ENCODE measurements at places on chromosomes 13 and 19. TPM values are rescaled to one million over a fixed set of nuclear protein-coding genes. Genes with fewer than 3 reads are reported as not detected.

The ICAM1 gene
- 3.5 TPM for total RNA-seq

DNA sequence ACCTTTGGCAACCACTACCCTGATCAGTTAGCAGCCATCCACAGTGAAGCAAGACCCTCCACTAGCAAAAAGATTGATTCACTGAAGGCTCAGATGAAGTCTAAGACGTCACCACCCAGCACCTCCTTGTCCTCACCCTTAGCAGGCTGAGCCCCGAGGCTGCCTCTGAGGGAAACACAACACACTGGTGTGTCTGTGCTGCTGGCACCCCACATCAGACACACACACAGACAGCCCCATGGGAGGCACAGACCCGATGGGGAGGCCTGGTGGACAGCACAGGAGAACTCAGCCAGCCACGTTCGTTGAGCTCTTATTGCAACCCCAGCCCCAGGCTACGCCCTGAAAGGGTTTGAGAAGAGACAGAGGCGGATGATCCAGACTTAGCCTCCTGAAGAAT lies 94.7 kb downstream of the ZDHHC20 start:
- ATAC-seq: no peak

DNA sequence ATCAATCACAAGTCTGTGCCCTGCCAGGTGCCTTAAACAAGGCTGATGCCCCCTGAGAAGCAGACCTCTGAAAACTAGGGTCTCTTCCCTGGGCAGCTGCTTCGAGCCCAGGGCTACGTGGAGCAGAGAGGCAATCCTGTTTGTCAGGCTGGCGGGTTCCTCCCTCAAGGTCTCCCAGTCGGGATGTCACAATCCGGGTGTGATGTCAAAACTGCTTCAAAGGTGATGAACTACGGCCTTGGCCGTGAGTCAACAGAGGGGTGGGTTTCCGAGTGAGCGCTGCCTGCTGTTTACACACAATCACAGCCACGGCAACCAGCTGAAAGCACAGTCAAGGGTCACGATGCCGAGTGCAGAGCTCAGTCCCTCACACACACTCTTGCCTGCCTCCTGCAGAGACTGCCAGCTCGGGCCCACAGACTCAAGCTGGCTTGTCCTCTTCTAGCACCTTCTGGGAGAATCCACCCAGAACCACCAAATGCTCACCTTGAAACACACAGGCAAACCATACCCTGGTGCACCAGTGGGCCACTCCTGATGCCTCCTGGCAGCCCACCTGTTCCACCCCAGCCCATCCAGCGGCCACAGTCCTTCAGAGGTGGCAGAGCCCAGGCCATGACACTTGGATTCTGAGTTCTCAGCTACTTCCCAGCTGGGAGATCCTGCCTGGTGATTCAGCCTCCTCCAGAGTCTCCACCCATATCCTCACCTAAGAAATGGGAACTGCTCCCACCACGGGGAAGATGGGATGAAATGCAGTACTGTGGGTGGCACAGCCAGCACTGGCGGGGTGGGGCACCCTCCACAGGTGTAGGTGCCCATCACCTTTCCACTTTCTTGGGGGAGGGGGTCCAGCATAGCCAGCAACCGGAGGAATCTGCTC lies 6.8 kb downstream of the ELL start:
- ATAC-seq: peak; percentile 63

DNA sequence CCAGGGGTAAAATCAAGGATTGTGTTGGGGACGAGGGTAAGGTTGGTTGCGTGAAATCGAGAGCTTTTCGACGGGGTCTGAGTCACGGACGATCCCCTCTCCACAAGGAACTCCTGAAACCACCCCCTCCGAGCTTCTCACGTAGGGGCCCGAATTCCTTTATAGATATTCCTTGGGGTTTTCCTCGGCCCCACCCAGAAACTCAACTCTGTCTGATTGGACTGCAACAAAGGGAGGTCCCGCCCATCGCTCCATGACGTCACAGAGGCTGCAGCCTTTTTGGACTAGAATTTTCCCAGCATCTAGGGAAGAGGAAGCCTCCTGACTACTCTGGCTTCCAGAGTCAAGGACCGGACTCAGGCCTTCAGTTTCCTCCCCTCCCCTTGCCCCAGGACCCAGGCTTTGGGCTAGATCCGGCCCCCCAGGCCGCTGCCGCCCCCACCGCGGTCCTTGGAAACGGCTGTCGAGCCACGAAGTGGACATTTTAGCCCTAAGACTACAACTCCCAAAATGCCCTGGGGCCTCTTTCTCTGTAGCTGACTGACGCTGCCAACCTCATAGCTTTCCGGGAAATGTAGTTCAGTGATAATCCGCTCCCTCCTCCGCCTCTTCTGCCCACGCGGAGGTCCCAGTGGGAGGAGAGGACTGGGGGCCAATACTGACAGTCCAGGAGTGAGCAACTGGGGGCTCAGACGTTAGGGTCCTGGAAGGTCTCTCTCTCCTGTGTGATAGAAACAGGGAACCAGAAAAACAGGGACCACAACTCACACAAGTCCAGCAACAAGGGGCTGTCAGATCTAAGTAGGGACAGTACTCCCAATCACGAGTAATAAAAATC lies at the start of gene IZUMO1:
Gene IZUMO1 (minus strand): TSS at position 172 of the 838 bp plus-strand sequence. CDS start 1,050 bp downstream, outside the sequence.
- no peak for ATAC-seq

DNA sequence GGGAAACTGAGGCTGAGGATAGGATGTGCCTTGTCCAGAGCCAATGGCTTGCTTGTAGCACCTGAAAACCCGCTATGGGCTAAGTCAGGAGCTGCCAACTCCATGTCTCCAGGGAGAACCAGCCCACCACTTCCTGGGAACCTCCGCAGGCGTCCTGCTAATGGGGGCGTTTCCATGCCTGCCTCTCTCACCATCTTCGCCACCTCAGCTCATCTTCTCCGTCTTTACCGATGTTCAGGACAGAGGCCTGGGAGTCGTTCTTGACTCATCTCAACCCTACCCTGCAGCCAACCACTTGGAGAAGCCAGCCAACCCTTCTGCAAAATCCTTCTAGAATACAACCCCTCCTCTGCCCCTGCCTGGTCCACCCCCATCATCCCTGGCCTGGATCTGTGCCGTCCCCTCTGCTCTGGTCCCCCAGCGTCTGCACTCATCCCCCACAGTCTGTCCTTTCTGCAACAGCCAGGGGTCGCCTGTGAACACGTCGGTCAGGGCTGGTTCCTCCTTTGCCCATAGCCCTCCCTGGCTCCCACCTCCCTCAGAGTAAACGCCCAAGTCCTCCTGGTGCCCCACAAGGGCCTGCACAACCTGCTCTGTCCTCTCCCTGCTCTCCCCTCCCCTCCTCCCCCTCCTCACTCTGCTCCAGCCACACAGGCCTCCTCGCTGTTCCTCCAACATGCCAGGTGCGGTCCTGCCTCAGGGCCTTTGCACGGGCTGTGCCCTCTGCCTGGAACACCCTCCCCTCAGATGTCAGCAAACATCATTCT lies 31.0 kb downstream of the PTPRS start:
- peak; percentile 4 for ATAC-seq
